ENCODE measurements at places on chromosomes 1 and 21.

- DNase-seq: no peak
These were observed 283.5 kb downstream of the C1orf94 start for GRCh38 chr1:34460193-34460592.

DNA sequence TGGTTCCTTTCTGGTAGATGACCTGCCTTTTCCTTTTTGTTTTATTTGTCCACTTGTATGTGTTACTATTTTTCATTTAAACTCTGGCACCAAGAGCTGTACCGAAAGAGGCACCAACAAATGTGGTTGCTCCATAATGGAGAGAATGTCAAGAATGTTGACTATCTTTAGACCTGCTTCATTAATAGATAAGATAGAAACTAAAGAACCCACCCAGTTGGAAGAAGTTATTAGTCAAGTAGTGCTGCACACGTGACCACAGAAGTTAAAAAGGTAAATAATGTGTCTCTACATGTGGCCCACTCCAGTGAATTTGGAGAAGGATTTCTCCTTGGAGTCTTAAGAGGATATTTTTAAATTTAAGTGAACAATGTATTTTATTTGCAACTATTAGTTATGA, 9.3 kb downstream of the ATP1A1 start:
- DNase-seq: no peak

DNA sequence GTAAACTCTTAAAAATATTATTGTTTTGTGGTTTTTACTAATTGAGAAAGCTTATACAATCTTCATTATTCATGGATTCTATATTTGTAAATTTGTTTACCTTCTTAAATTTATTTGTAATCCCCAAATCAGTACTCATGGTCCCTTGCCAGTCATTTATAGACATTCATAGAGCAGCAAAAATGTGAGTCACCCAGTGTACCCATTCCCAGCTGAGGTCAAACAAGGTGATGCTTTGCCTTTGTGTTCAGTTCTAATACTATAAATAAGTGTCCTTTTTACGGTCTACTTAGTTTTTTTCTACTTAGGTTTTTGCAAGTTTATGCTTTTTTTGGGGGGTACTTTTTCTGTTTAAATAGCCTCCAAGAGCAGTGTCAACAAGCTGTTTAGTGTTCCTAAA, 36.1 kb downstream of the SORT1 start:
- no peak for DNase-seq

DNA sequence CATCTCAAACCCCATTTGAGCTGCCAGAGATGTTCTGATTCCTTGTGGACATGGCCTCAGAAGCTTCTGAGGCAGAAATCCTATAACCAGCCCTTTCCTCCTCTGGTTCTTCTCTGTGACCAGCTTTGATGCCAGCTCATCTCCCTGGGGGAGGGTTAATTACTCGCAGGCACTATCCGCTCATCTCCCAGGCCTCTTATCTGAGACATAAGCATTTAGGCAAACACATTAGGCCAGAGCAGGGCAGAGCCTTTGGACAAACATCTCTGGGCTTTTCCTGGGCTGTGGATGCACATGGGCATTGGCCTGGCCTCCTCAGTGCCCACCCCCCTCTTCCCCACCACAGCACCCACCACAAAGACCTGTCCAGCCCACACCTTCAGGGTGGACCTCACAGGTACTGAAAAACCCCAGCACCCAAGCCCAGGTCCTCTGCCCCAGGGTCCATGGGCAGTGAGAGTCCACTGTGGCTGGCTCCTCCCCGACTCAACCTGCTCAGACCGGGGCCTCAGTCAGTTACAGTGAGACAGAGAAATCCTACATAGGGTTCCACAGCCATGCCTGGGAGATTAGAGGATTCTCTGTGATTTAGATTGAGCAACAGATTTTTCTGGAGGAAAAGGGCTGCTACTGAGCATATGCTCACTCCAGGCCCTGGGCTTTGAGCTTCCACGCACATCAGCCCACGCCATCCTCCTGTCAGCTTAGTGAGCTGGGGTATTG, 26.9 kb downstream of the IGSF21 start:
- no peak for DNase-seq

- DNase-seq: no peak
These were observed 60.3 kb downstream of the XCL1 start for GRCh38 chr1:168636642-168637111.

DNA sequence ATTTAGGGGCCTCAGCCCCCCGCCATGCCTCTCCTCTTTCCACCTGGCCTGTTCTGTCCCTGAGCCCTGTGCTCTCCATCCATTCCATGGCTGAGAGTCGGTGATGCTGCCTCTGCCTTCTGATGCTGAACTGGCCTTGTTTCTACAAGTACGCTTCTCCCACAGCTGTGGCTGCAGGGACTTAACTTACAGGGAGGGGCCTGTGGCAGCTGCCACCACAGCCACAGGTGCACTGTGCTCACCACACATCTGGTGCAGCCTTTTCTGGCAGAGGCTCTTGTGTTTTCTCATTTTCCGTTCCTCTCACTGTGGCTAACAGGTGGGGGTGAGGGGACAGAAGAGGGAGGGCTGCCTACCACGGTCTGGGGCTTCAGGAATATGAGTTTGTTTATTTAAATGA, 4.2 kb downstream of the FMO1 start:
- DNase-seq: no peak

Data from activated gamma-delta T cell (primary cell).